ENCODE measurements at places on chromosomes 1 and 21. TPM values are rescaled to one million over a fixed set of nuclear protein-coding genes. Genes with fewer than 3 reads are reported as not detected.

DNA sequence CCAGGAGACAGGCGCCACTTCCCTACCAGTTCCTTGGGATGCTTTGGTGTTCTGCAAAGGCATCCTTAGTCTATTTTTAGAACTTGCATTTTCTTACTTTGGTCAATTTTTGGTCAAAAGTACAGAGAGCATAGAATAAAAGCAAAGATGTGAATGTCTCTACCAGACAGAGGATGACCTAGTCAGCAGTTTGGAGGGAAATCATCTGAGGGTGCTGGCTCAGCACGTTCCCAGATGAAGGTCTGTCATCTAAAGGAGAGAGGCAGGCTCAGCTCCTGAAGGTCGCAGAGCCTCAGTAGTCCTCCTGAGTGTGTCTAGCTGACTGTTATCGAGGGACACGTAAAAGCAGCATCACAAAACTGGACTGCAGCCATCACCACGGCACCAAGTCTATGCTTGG lies 15.3 kb downstream of the CHRNB2 start:
- DNase-seq, result no peak

DNA sequence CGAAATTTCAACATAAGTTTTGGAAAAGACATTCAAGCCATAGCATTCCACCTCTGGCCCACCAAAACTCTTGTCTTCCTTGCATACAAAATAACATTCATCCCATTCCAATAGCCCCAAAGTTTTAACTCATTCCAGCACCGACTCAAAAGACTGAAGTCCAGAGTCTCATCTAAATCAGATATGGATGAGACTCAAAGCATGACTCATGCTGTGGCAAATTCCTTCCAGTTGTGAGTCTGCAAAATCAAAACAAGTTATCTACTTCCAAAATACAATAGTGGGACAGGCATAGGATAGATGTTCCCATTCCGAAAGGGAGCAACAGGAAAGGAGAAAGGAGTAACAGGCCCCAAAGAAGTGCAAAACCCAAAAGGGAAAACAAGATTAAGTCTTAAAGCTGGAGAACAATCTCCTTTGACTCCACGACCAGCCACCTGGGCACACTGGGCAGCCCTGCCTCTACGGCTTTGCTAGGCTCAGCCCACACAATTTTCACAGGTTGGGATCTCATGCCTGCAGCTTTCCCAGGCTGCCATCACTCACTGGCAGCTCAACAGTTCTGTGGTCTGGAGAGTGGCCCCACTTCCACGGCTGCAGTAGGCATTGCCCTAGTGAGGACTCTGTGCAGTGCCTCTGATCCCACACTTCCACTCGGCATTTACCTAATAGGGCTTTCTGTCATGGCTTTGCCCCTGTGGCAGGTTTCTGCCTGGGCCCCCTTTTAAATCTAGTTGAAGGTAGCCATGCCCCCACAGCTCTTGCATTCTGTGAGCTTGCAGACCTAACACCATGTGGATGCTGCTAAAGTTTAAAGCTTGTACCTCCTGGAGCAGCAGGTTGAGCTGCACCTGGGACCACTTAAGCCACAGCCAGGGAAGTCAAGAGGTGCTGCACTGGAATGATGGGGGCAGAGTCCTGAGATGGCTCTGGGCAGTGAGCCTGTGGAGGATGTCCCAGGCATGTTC lies 51.0 kb downstream of the RUNX3 start:
- no peak for DNase-seq

DNA sequence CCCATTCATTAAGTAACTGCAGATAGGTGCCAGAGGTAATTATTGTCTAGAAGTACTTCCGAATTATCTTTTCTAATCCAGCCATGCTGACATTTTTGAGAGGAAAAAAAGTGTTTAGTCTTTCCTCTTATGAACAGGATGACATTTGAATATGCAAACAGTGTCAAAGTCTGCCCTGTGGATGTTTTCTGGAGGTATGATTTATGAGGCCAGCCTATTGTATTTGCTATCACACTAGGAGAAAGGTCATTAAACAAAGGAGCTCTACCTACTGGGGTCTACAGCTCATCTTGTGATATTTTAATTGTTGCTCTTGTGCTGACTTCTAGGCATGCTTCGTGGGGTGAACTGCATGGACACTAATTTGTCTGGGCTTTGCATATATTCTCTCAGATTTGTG lies 559.7 kb upstream of the CAMK1G start:
- DNase-seq, result no peak

- no peak for DNase-seq
These were observed 301.1 kb downstream of the PTPRC start for GRCh38 chr1:198939956-198940355.

GRCh38 chr1:94542088-94542870 lies 720 bp upstream of the F3 start:
- DNase-seq, result no peak

- no peak for DNase-seq
These were observed 165.8 kb downstream of the RRAGC start for GRCh38 chr1:38693759-38694158.

- no peak for DNase-seq
These were observed 21.5 kb downstream of the MAP3K7CL start for GRCh38 chr21:29151931-29152330.

DNA sequence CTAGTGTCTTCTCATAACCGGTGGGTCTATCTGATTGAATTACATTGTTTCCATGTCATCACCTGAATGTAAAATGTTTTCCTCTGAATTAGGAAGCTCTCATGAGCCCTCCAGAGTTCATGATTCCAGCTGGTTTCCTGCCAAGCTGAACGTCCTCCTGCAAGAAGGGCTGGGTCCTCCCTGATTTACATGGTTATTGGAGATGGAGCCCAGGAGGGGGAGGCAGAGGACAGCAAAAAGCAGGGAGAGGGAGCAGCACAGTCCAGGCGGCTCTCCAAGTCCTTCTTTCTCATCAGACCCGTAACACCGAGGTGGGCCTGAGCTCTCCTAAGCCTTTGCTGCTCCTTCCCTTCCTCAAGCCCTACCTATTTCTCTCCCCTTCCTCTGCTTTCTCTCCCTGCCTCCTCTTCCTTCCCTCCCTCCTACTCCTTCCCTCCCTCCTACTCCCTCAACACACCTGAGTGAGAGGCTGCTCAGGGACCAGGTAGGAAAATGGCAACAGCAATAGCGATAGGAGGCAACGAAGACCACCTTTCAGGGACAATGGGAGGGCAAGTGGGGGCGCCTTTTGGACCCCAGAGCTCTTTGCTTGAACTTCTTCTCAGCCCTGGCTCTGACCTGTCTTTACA lies 265.9 kb downstream of the PRDM2 start:
- no peak for DNase-seq

DNA sequence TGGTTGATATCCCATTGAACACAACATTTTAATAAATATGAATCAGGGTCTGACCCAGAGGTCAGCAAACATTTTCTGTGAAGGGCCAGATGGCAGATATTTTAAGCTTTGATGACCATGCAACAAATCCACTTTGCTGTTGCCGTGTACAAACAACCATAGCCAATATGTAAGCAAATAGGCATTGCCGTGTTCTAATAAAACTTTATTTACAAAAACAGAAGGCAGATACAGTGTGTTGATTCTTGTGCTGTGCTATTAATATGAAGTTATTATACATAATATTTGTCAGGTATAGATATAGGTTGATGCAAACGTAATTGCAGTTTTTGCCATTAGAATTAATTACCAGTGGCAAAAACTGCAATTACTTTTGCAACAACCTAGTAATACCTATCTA lies 8.8 kb upstream of the XCL1 start:
- DNase-seq, result no peak

- DNase-seq, result no peak
These were observed 7.6 kb downstream of the SLC19A2 start for GRCh38 chr1:169478094-169478672.

- no peak for DNase-seq
These were observed 181.1 kb downstream of the RASAL2 start for GRCh38 chr1:178275049-178275448.

DNA sequence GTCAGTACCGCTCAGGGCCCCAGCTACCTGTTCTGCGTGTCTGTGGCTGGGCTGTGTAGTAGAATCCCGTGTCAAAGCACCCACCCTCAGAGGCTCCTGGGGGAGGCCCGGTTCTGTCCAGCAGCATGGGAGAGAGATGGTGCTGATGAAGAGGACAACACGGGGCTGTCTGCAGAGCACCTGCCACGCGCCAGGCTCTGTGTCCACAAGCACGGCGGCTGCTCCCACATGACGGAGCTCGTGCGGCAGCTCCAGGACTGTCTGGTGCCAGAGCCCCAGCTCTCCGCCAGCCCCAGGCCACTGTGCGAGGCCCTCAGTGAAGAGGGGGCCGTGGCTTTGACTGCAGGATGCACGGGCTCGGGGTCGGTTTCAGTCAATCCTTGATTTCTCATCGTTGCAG lies 42.0 kb upstream of the TSPEAR start:
- DNase-seq, result no peak

- DNase-seq, result no peak
These were observed 22.2 kb upstream of the EIF4G3 start for GRCh38 chr1:21198929-21199328.

DNA sequence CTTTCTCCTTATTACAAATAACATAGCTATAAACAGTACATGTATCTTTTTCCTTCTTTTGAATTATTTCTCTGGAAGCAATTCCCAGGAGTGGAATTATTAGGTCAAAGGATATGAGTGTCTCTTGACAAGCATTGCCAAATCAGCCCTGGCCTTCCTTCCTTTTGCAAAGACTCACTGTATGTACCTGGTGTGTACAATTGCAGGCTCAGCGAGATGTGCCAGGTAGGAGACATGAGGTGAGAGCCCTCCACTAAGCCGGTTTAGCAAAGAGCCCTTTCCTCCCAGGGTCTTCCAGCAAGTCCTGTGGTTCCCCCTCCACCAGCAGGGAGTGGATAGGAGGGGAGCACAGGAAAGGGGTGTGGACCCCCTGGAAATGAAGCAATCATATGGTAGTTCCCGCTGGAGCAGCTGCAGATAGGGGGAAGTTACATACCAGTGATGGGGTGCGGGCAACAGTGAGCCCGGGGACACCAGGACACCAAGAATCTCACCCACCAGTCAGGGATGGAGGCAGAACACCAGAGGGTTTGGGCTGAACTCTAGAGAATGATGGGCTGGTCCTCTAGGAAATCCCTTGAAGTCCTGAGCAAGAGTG lies 18.3 kb downstream of the RCSD1 start:
- DNase-seq, result no peak

DNA sequence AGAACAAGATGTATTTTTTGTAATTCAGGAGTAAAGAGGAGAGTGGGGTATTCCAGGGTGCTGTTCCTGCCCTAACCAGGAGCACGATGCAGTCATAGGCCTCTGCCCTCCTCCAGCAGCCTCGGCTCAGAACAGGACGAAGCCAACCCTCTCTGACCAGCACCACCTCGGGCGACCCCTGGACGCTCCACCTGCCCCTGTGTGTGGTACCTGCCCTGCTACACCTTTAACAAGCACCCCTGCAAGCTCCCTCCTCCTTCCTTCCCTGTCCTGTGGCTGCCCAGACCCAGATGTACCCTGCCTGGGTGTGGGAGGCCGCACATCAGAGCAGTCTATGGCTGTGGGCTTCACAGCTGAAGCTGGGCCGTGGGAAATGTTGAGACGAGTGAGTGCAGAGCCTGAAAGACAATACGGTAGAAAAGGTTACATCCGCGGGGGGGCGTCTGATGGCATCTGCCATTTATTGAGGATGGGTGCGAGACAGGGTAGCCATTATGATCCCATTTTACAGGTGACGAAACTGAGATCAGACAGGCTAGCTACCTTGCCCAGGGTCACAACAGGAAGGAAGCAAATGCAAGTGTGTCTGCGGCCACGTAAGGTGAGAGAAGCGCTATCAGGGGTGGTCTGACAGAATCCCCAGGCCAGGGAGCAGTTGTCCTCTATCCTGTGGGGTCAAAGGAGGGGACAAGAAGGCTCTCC lies 4.6 kb downstream of the ERG start:
- DNase-seq, result no peak

Gene CLIC6
- 8.0 TPM for total RNA-seq

Gene COL9A2
- 20.2 TPM for total RNA-seq

Gene TAS1R1
- not detected for total RNA-seq

Gene TNNT2
- total RNA-seq, result 0.89 TPM

Gene CHIA
- total RNA-seq, result not detected

Gene HORMAD1
- not detected for total RNA-seq

Gene SERTAD4
- total RNA-seq, result 10.6 TPM

Gene C1orf21
- 4.7 TPM for total RNA-seq

Gene CASQ2
- not detected for total RNA-seq

Gene PROK1
- not detected for total RNA-seq

Gene ASB17
- total RNA-seq, result not detected

Gene OR10T2
- not detected for total RNA-seq

Gene RHEX
- total RNA-seq, result 0.82 TPM

Measured in kidney epithelial cell (primary cell).